ENCODE measurements at places on chromosomes 4 and X.

GRCh38 chrX:119622356-119623232 lies 16.4 kb upstream of the NKRF start:
- DNase-seq = peak; percentile 9

- DNase-seq = peak; percentile 59
These were observed 32.5 kb upstream of the TLR2 start for GRCh38 chr4:153651587-153651986.

- peak; percentile 1 for DNase-seq
These were observed 8.7 kb upstream of the TECRL start for GRCh38 chr4:64417974-64418373.

- peak; percentile 14 for DNase-seq
These were observed 225.3 kb downstream of the PPP3CA start for GRCh38 chr4:101122019-101122418.

DNA sequence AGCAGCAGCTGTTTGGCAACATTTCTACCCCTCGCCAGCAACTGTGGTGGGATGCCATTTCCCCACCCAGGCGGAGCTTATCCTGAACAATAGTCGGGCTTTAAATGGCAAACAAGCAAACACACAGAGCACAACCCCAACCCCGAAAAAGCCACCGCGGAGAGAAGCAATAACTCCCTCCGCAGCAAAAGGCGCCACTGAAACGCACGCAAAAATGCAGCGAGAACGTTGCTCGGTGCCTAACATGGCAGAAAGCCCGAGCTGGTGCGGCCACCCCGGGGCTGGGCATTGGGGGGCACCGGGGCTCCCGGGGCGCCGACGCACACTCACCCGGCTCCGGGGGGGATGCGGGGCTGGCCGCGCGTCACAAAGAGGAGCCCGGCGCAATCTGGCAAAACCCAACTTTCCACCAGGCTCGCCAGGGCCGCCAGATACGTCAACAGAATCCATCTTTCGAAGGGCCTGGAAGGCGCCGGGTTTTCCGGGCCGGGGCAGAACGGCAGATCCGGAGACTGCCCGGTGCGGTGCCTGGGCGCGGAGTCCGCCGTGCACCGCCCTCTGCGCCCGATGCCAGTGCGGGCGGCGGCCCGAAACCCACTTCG lies 818 bp downstream of the RAI2 start:
- peak; percentile 19 for DNase-seq

DNA sequence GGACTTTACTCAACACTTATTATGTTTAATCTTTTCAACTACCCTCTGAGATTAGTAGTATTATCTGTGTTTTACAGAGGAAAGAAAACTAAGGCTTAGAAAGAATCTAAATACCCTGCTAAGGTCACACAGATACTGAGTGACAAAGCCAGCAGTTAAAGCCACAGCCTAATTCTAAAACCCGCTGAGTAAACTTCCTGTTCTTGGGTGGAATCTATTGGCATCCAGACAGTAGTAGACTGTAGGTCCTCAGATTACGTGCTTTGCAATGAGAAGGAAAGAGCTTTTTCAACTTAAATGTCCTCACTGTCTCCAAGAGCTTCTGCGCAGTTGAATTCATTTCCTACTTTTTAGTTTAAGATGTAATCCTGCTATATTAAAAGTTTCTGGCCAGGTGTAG lies 126.0 kb downstream of the TENM3 start:
- no peak for DNase-seq

DNA sequence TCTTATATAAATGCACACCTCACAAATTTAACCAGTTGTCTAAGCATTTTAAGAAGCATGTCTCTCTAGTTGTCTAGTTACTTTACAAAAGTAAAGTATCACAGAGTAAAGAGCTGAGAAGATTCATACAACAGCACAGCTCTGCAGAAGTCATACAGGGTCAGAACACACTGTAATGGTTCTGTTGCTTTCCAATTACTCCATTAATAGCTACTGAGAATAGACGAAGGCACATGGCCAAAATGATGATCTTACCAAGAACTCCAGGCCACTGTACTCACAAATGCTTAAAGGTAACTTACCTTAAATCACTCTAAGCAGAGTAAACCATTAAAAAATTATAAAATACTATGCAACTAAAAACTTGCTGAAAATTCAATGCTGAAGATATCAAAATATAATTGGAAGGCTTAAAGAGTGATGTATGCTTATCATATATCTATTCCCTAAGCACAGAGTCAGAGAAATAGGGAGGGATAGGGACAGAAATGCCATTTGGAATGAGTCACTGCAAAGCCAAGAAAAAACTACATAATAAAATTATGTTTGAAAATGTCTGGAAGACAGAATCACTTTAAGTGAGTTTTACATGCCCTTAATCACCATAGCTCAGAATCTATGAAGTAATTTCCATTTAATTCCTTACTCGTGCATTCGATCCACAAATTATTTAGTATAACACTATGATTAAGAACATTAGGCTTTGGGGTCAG lies 71.0 kb downstream of the DDX60L start:
- peak; percentile 62 for DNase-seq

- peak; percentile 67 for DNase-seq
These were observed 168.6 kb downstream of the PPP3CA start for GRCh38 chr4:101178731-101179130.

DNA sequence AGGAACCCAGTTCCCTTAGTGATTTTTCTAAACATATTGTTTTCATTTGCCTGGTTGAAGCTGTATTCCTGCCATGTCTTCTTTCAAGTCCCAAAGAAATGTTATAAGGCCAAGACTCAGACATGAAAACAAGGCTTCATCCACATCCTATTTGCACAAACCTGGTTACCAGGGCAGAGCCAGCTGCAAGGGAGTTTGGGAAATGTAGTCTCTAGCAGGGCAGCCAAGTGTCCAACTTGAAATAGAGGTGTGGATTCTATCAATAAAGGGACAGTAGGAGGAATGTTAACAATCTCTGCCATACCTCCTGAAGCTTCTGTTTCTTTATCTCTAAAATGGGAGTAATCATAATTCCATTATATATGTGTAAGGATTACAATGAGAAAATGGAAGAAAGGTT lies 56.6 kb downstream of the INTS12 start:
- no peak for DNase-seq

- DNase-seq = peak; percentile 31
These were observed 57.2 kb downstream of the USP38 start for GRCh38 chr4:143241892-143242291.

DNA sequence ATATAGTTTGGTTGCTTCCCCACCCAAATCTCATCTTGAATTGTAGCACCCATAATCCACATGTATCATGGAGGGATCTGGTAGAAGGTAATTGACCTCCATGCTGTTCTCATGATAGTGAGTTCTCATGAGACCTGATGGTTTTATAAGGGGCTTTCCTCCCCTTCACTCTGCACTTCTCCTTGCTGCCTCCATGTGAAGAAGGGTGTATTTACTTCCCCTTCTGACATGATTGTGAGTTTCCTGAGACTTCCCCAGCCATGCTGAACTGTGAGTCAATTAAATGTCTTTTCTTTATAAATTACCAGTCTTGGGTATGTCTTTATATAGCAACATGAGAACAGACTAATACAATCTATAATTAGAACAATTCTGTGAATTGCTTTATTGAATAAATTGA lies 11.9 kb upstream of the DCAF4L1 start:
- no peak for DNase-seq

GRCh38 chr4:38687571-38688011 lies 23.6 kb downstream of the KLF3 start:
- peak; percentile 56 for DNase-seq

- no peak for DNase-seq
These were observed 198.0 kb downstream of the GUCY2F start for GRCh38 chrX:109283870-109284269.

GRCh38 chr4:31290836-31291235 lies 570.7 kb downstream of the PCDH7 start:
- no peak for DNase-seq

DNA sequence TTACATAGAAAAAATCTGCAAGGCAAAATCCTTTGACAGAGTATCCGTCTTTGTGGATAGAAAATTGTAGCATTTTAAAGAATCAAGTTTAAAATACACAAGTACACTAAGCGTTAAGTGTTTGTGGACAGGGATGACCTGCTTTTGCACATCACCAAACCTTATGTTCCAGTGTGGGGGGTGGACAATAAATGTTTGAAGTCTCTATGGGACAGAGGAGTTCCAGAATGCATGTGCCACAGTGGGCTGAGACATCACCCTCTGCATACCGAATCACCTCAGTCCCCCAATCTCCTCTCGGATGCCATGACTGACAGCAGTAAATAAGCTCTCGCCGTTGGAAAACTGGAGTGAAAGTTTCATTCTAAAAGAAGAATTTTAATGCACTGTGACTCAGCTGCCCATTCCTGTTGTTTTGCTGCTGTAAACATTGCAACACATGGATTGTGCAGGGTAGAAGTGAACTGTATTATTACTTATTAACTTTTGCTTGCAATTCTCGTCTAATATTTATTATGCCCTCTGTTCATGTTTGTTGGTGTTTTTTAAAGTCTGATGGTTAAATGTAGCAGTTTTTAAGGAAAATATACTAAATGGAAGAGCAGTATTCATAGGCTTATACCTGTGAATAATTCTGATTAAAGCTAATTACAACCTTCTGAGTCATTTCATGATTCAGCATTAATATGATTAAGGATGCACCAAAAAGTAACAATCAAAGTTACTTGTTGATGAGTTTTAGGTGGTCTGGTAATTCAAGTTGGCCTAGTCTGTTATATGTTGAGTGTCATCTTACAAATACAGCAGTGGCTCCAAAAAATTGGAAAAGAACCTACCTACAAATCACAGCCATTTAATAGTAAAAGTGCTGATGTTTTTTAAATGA lies 24.0 kb downstream of the CDKN2AIP start:
- peak; percentile 71 for DNase-seq

- DNase-seq = no peak
These were observed 1.8 kb downstream of the BGN start for GRCh38 chrX:153496590-153496959.

- DNase-seq = peak; percentile 69
These were observed 135.5 kb downstream of the AMMECR1 start for GRCh38 chrX:110182362-110182761.

- no peak for DNase-seq
These were observed 19.7 kb upstream of the LRBA start for GRCh38 chr4:151034829-151035228.

Data from GM23248 (cell line).